Activated CD4-positive, CD25-positive, alpha-beta regulatory T cell (primary cell): ENCODE measurements at places on chromosomes 13 and 19.
A peak's percentile ranks its signal among the peaks of the same experiment; 100 is the strongest.

DNA sequence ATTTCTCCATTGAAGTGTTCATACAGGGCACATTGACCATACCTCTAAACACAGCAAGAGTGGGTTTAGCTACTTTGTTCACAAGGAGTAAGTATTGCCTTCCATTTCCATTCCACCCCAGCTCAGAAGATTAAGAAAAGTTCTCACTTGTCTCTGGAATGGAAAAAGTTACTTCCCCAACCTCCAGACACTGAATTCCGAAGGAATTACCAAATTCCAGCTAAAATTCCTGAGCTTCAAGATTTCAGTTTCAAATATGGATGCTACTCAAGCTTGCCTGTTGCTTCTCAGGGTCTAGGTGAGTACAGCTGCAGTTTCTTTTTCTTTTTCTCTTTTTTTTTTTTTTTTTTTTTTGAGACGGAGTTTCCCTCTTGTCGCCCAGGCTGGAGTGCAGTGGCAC lies 33.6 kb downstream of the TEX26 start:
- no peak for DNase-seq

DNA sequence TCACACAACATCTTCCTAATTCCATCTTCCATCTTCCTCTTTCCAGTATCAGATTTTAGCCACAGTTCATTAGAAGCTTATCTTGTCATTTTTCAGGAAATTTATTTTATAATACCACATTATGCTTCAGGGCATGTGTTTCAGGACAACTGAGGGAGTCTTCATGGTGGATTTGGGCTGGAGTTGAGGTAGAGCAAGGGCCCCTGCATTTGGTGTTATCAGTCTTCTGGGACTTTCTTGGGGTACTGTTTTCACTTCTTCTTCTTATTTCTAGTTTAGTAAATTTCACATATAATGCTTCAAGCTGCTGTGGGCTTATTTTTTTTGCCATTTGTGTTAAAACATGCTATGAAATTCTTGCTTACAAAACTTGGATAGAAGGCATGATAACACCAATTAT lies 188.7 kb downstream of the LHFPL6 start:
- DNase-seq, result no peak

DNA sequence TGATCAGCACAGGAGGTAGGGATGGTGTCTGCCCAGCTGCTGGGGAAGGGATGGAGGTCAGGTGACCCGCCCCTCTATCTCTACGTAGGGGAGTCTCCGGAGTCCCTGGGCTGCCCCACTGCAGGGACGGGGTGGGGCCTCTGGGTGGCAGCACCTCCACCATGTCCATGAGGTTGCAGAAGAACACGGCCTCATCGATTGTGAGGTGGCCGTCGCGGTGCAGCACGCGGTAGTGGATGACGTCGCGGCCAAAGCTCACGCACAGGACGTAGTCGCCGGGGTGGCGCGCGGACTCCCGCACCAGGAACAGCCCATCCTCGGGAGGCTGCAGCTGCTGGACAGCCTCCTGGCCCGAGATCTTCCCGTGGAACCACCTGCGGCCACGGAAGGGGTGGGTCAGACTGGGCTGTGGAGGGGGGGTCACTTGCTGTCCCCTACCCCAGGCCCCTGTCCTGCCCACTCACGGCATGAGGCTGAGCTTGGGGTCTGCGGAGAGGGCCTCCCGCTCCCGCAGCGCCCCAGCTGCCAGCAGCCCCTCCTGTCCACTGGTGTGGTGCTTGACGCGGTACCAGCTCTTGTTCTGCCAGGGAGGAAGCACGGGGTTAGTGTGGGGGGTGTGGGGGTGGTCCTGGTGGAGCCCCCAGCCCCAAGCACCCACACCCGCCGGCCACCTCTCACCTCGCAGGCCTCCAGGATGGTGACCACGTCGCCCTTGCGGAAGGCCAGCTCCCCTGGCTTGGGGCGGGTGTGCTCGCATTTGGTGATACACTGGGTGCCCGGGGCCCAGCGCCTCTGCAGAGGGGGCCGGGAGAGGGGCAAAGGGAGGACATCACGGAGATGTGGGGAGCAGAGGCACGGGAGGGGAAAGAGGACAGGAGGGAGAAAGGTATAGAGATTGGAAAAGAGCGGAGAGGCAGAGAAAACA lies 2.3 kb downstream of the MATK start:
- DNase-seq, result no peak

- DNase-seq, result no peak
Observed at GRCh38 chr13:33347861-33348260, 62.3 kb upstream of the STARD13 start.

DNA sequence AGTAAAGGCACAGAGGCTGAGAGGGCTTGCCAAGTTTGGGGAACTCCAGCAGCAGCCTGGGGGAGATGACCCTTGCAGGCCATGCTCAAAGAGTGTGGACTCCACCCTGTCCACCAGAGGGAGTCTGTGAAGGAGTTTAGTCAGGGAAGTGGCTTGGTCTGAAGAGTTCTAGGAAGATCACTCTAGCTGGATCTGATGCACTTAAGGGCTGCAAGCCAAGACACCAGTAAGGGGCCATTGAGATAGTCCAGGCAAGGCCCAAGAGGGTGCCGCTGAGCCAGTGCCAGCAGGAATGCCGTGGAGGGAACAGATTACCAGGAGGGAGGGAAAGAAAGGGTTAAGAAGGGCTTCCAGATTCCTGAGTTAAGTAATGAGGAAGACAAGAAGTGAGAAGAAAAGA lies 68.7 kb downstream of the ZAR1L start:
- DNase-seq, result peak; percentile 1

DNA sequence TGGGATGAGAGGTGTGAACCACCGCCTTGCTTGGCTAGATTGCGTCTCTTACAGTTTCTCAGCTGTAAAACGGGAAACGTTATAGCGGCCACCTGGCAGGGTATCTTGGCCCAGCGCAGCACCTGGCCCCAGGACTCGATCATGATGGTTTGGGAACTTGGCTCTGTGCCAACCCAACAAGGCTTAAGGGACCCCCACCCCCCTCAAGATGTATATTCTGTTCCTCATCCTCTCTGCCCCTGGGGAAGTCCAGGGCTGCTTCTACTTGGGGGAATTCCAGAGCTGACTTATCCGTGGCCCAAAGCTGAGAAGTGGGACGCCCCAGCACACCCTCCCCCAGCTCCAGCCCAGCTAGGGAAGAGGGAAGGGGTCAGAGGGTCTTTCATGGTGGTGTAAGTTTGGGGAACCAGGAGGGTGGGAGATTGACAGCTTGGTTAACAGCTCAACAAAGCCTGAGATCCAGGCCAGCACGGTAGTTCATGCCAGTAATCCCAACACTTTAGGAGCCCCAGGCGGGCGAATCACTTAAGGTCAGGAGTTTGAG lies 695 bp downstream of the ICAM1 start:
- no peak for DNase-seq

- DNase-seq, result no peak
Observed at GRCh38 chr13:27450921-27451471, 632 bp upstream of the MTIF3 start.

DNA sequence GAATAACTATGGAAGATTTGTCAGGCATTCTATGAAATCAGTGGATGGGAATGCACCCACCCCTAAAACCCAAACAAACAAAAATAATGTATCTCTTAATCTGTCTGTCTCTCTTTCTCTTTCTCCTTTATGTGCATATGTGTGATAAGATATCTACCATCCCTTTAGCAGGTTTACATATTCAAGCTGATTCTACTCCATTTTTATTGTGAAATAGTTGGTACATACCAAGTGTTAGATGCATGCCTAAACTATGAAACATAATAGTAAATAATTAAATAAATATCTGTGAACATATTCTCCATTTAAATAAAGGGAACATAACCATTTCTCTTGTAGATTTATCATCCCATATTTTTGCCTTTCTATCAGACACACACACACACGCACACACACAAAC lies 121.8 kb upstream of the PCDH9 start:
- no peak for DNase-seq

DNA sequence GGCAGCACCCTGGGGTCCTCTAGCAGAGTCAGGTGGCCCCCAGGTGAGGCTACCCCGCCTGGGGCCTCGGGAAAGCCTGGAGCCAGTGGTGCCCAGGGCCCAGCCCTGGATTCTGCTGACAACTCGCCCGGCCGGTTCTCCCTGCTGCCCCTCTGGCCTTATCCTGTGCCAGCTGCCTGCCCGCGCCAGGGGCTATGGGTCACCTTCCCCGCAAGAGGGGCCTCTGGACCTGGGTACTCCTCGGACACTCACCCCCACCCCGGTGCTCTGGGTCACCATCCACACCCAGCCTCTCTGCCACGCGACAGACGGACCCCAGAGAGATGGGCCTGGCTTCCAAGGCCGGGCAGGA lies 24.0 kb downstream of the ZBTB7A start:
- DNase-seq, result no peak

GRCh38 chr19:14782626-14783409 lies 4.5 kb upstream of the ADGRE2 start:
- no peak for DNase-seq

DNA sequence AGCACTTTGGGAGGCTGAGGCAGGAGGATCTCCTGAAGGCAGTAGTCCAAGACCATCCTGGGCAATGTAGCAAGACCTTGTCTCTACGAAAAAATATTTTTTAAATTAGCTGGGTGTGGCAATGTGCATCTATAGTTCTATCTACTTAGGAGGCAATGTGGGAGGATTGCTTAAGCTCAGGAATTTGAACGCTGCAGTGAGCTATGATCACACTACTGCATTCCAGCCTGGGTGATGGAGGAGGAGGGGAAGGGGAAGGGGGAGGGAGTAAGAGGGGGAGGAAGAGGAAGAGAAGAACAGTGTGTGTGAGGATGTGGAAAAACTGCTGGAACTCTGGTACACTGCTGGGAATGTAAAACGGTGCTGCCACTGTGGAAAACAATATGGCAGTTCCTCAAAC lies 9.2 kb upstream of the CLIP3 start:
- DNase-seq, result no peak

DNA sequence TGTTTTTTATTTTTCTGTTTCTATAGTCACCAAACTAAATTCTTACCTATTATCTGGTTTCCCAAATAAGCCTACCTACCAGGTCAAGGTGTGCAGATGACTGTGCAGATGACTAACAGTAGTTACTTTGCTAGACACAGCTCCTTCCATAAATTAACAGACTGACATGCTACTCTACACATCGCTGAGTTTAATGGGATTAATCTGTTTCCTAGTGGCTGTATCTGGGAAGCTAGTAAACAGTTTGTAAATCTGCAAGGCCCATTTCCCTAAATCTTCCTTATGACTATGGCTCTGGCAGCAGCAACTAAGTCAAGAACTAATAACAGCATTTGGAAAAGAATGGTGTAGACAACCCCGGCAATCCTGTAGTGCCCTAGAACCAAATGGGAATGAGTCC lies 27.9 kb downstream of the MIPEP start:
- DNase-seq, result no peak

DNA sequence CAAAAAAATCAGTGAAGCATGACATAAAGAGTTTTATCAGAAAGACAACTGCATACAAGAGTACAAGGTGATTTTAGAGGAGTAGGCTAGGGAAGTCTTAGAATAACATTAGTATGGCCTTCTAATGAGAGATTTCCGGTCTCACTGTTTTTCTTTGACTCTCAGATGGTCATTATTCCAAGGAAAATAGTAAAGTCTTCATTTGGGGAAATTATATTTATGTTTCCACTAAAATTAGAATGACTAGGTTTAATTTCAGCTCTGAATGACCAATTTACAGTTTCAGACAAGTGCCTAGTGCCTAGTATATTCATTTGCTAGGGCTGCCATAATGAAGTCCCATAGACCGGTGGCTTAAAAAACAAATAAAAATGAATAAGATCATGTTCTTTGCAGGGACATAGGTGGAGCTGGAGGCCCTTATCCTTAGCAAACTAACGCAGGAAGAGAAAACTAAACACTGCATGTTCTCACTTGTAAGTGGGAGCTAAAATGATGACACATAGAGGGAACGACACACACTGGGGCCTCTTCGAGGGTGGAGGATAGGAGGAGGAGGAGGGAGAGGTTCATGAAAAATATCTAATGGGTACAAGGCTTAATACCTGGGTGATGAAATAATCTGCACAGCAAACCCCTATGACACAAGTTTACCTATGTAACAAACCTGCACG lies 303.1 kb downstream of the PCDH9 start:
- DNase-seq, result no peak

- no peak for DNase-seq
Observed at GRCh38 chr13:76398425-76398824, 487.8 kb downstream of the KCTD12 start.

GRCh38 chr19:29547361-29547960 lies 21.7 kb downstream of the VSTM2B start:
- no peak for DNase-seq

- DNase-seq, result no peak
Observed at GRCh38 chr13:52125547-52125946, 3.3 kb downstream of the NEK5 start.

DNA sequence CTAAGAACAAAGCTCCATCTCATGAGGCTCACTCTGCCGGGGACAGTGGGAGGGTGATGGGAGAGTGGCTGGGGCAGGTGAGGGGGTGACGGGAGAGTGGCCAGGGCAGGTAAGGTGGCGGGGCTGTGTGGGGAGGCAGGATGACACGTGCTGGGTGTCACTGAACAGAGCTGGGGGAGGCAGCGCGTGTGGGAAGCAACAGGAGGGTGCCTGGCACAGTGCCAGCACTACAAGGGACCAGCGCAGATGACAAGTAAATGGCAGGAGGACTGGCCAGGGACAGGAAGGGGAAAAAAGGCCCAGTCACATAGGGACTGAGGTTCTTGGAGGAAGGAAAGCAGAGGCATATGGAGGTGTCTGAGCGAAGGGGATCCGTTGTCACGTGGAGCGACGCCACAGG lies 129.9 kb downstream of the RNF17 start:
- DNase-seq, result no peak

DNA sequence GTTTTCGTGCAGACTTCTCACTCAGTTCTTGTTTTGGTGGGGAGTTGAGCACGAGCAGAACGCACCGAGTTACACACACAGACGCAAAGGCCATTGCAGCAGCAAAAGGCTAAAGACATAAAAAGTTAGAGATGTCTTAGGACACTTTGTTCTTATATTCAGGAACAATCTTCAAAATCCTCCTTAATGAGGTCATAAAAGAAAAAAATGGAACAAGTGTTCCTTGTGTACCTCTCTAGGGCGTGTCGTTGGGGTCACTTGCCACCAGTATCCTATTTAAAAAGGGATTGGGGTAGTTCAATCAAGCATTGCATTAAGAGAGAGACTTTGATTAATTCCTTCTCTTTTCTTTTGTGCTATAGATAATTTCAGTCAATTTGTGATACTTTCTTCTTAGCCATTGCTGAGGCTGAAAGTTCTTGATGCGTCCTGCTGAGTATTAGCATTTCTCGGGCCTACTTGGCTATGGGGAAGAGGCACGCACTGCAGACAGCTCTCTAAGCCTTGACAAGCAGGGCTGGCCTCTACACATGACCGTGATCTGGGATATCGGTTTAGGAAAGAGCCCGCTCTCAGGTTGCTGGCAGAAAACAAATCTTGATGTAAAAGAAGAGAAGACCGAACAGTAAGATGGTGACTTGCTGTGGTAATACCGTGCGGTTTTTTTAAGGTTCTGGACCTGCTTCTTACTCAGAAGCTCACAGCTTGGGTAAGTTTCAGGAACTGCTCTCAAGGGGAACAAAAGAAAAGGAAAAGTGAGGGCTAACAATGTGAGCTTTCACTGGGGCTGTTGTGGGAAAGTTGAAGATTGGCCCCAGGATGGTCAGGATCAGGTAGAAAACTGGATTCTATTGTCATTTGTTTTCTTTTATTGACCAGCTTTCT lies 223.6 kb downstream of the TM9SF2 start:
- no peak for DNase-seq

- DNase-seq, result no peak
Observed at GRCh38 chr19:7879111-7879807, 5.1 kb upstream of the PRR36 start.

- no peak for DNase-seq
Observed at GRCh38 chr19:47682939-47683338, 30.3 kb upstream of the EHD2 start.

GRCh38 chr13:74449811-74450524 lies 315.8 kb upstream of the KLF12 start:
- no peak for DNase-seq

GRCh38 chr13:95470574-95471366 lies 81.8 kb upstream of the CLDN10 start:
- DNase-seq, result no peak
